ENCODE measurements at places on chromosomes 12 and 14.

DNA sequence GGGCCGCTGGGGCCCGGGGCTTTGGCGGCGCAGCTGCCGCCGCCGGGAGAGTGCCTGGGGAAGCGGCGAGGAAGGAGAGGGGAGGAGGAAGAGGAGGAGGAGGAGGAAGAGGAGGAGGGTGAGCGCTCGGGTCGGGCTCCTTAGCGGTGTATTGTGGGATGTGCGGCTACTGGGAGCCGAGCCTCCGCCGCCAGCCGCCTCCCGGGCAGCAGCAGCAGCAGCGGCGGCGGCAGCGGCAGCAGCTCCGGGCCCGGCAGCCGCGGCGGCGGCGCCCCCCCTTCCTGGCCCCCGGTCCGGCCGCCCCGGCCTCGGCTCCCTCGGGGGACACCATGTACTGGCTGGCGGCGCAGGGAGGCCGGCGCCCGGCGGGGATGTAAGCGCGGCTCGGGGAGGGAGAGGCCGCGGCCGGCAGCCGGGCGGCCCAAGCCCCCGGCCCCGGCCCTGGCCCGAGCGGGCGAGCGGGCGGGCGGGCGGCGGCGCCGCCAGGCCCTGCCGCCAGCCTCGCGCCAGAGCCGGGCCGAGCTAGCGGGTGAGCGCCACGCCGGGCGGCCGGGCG is at the start of gene SETD1B:
Gene SETD1B (plus strand): TSS at position 149 of the 556 bp plus-strand sequence. CDS start 729 bp downstream, outside the sequence.
- DNase-seq: peak; percentile 50

DNA sequence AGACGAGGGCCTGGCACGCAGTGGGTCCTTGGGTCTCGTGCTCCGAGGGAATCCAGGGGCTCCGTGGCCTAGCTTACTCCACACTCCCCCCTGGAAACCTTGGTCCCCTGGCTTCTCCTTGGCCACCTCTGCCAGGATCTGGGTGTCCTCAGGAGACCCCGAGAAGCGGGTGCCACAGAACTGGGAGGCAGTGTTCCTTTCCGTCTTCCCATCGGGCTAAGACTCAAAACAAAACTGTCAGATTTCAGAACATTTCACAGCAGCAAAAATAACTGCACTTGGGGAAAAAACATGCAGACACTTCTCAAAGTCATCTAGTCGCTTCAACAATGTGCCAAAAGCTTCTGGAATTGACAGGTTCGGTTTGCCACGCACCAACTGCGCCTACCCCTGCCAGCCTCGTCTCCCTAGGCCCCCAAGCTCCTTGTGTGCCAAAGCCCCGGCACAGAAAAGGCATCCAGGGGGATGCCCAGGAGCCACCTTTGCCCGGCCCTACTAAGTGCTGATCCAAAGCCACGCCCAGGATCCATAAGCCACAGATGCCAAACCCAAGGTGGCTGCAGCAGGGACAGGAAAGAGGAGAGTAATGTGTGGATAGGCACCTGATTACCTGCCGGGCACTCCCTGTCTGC is 58.4 kb upstream of the DIO3 start:
- DNase-seq: no peak

DNA sequence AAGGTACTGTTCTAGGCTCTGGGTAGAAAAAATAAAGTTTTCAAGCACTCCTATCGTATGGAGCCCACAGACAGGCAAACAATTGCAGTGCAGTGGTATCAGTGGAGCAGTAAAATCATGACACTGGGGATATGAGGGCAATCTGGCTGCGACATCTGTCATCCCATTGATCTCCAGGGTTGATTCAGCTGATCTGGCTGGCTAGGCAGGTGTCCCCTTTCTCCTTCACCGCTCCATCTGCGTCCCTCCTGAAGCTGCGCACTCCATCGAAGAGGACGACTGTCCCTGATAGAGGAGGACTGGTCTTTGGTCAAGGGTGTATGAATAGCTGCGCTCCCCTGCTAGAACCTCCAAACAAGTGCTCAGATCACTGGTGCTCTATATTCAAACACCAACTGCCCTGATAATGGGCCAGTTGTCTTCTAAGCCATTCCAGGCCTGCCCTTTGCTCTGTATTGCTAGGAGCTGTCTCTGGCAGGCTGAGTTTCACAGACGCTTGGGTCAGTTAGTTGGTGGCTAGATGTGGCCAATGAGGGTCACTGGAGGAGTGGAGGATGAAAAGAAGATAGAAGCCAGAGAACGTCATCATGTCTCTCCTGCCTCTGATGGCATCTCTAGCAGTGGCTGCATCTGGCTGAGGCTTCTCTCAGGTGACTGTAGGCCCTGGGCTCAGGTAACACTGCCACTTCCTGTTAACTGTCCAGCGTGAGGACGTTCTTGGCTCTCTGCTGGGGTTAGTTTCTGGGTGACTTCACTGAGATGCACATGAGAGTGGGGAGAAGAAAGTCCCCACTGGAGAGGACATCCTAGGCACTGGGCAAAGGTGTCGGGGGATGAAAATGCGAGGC is 205.0 kb upstream of the FOXN3 start:
- no peak for DNase-seq

DNA sequence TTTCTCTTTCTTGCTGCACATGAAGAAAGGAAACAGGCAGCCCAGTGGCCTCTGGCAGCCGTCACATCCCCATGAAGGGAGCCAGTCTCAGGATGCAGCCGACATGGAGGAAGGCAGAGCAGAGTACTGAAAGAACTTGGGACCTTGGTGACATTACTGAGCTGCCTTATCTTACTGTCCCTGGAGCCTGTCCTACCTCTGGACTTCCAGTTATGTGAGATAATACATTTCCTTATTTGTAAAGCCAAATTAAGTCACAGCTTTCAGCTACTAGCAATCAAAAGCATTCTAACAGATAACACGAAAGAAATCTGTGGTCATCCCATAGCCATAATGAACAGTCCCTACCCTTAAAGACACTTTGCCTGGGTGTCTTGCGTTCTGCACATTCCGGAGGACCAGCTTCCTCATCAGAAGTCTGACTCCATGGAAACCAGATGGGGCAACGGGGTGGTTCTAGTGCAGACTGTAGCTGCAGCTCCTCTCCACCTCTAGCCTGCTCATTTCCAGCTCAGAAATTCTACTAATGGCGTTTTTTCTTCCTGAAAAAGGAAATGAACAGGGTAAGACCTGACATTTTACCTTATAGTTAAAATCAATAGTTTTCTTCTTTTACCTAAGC is 7.8 kb upstream of the EGLN3 start:
- no peak for DNase-seq

GRCh38 chr12:58425481-58426392 is 484.4 kb downstream of the ATP23 start:
- DNase-seq: peak; percentile 3

DNA sequence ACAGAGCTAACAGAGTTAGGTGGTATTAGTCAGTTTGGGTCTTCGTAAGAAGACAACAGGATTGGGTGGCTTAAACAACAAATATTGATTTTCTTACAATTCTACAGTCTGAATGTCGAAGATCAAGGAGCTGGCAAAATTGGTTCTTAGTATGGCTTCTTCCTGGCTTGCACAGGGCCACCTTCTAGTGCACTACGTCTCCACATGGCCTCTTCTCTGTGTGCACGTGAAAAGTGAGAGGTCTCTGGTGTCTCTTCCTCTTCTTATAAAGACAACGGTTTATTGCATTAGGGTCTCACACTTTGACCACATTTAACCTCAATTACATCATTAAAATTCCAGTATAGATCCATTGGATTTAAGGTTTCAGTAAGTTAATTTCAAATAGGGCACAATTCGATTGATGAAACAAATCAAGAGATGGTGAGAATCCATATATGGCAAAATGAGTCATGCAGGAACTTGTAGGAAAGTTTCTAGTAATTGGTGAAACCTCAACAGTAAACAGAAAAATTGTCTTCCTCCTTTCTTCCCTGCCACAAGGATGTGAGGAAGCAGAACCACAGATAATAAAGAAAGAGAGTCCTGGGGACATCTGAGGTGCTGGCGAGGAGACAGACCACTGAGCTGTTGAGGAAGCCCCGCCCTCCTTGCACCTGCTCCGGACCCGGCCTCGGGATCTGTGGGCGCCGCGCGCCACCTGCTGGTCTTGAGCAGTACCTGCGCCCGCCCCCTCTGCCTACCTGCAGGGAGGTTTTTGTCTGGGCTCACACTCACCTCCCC is 846.7 kb downstream of the TMEM121 start:
- peak; percentile 85 for DNase-seq

DNA sequence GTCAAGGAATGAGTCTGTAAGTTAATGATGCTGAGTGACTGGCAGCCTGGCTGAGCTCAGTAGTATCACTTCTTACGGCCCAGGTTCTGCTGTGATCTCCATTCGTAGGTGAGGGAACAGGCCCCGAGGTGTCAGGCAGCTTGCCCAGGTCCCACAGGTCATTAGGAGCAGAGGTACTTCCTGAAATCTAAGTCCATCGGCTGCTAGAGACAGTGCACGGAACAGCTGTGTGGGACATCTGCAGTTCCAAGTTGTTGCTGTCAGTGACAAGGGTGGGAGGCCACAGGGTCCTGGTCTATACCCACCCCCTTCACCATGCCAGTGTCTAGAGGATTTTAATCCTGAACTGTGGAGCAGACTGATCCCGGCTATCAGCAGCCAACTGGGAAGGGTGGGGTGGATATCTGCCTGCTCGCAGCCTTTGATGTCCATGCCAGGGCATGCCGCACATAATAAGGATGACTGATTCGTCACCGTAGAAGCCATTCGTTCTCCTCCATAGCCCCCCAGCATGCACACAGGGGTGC is 82.3 kb upstream of the RIN3 start:
- no peak for DNase-seq

GRCh38 chr14:92635031-92635430 is 113.4 kb downstream of the LGMN start:
- DNase-seq: no peak

- no peak for DNase-seq
Observed at GRCh38 chr12:21984375-21984774, 43.1 kb upstream of the ABCC9 start.

DNA sequence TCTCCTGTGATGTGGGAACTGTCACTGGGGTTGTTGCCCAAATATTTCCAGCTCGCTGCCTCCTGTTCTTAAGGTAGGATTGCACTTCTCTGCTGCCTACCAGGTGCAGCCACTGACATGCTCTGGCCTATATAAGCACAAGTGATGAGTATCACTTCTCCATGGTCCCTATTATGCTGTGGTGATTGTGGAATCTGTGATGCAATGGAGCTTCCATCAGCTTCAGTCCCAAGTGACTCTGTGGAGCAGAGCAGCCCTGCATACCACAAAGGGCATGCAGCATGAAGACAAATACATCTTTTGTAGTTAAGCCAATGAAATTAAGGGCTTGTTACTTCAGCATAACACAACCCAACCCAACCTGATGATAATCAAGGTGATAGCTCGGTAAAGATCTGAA is 43.5 kb downstream of the CKAP4 start:
- no peak for DNase-seq

DNA sequence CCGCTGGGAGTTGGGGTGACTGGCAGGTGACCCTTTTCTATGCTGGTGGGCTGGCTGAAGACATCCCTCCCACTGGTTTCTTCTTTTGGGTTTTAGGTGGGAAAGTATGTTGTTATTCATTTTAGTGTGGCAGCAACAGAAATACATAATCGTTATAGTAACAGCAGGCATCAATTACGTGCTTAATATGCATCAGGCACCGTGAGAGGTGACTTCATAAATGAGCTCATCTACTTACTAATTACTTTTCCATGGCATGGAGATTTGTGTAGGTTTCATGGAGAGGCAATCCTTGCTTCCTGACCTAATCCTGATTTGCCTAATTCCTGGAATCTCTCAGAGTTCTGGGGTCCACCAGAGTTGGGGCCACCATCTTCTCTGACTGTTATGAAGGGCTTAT is 13.4 kb upstream of the CELA1 start:
- no peak for DNase-seq

DNA sequence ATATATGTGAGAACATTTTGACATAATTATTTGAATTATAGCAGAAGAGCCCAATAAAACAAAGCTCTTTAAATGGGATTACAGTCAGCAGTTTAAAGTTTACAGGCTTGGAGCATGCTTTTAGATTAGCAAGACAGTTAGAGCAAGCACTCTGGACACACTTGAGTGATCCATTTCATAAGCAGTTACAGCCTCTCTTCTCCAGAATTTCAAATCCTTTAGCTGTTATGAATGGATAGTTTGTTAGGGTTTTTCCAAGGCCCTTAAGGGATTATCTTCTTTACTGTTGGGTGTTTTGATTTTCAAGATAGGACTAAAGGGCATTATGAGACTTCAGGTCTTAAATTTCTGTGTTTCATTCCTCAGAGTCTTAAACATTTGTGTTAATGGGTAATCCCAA is 36.3 kb downstream of the BEST3 start:
- no peak for DNase-seq

DNA sequence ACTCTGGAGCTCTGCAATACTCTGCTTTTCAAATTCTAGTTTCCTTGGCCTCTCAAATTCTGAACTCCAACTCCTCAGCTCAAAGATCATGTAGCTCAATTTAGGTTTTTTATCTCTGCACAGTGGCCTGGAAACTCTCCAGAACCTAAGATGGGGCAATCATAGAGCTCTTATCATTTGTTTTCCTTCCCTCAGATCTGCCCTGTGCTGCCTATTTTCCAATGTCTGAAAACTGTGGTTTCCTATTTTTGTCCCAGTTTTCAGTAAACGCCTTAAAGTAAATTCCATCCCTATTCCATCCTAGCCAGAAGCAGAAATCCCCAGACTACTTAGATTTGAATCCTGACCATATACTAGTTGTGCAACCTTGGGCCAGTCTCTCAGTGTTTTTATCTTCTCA is 73.2 kb downstream of the CEP83 start:
- DNase-seq: no peak

- peak; percentile 32 for DNase-seq
Observed at GRCh38 chr14:65229748-65230728, 127.7 kb upstream of the MAX start.

DNA sequence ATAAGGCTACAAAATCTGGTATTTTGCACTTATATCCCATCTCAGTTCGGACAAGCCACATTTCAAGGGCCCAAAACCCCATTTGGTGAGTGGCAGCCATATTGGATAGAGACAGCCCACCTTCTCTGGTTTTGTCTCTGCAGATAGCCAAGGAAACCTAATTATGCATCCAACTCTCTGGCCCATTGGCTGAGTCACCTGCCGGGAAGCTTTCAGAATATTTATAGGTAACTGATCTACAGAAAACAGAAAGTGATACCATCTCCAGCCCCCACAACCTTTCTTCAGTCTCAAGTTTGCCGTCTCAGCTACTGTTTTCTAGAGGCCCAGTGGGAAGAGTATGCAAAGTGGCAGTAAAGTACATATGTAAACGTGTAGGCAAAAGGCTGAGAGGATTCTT is 33.7 kb upstream of the PPP1CC start:
- peak; percentile 26 for DNase-seq

- DNase-seq: no peak
Observed at GRCh38 chr12:51850081-51850964, 1.8 kb upstream of the FIGNL2 start.

- no peak for DNase-seq
Observed at GRCh38 chr12:3646561-3647241, 106.2 kb downstream of the CRACR2A start.

DNA sequence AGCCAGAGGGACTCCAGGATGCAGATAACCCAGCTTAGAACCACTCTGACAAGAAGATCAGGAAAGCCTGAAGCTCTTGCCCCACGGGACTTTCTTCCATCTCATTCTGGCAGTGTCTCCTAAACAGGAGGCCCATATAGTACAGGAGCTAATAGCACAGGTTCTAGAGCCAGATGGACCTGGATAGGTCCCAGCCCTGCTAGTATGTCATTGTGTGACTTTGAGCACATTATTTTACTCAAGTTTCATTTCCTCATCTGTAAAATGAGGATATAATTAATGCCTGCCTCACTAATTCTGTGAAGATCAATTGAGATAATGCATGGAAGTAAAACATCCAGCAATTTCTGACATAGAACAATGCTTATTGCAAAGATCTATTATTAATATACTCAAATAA is 66.5 kb upstream of the GZMB start:
- no peak for DNase-seq

Data from CD4-positive, alpha-beta T cell treated with Interleukin-2 at 100 ng/mL for 4 hours (primary cell).